Panc1 (cell line): ENCODE measurements at places on chromosomes 5 and 9. TPM values are rescaled to one million over a fixed set of nuclear protein-coding genes. Genes with fewer than 3 reads are reported as not detected.

The N4BP3 gene
- total RNA-seq = 2.3 TPM

The BTNL3 gene
- not detected for total RNA-seq

The SIT1 gene
- total RNA-seq = not detected

The ADGRV1 gene
- total RNA-seq = 0.49 TPM

The BHMT gene
- not detected for total RNA-seq

The CREB3 gene
- total RNA-seq = 67.0 TPM

The SLIT3 gene
- 26.4 TPM for total RNA-seq

The EPB41L4B gene
- total RNA-seq = 27.8 TPM

The FOXD1 gene
- 63.3 TPM for total RNA-seq

The PCSK5 gene
- 0.21 TPM for total RNA-seq

The REEP5 gene
- total RNA-seq = 112 TPM

The F2RL2 gene
- total RNA-seq = 0.13 TPM

The RNF208 gene
- total RNA-seq = 11.5 TPM

The PCDHGB5 gene
- 0.87 TPM for total RNA-seq

The NDUFA8 gene
- total RNA-seq = 55.5 TPM

The QRFP gene
- total RNA-seq = not detected

The ADAMTS16 gene
- 0.54 TPM for total RNA-seq

The OBP2B gene
- total RNA-seq = not detected

The GAS1 gene
- 0.13 TPM for total RNA-seq
